ENCODE measurements at places on chromosomes 7 and 10.

- DNase-seq: peak; percentile 94
These were observed 167.3 kb downstream of the EGFR start for GRCh38 chr7:55185941-55186609.

GRCh38 chr10:32065856-32066255 lies 9.6 kb upstream of the KIF5B start:
- DNase-seq: peak; percentile 5

DNA sequence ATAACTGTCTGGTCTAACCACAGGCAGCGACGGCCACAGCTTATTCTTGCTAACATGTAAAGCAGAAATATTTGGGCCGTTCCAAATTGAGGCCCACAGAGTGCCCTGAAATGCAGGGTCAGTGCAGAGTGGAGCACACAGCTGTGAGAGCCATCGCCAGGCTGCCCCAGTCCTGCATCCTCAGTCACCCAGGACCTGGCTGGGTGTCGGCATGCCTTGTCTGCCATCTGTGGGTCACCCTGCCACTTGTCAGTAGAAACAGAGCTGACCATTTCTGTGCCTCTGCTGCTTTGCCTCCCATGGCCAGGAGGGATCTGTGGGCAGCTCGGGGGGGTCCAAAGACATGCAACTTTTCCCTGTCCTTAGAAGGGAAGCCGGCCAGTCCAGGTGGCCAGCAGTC lies 57.3 kb upstream of the BTBD16 start:
- no peak for DNase-seq

DNA sequence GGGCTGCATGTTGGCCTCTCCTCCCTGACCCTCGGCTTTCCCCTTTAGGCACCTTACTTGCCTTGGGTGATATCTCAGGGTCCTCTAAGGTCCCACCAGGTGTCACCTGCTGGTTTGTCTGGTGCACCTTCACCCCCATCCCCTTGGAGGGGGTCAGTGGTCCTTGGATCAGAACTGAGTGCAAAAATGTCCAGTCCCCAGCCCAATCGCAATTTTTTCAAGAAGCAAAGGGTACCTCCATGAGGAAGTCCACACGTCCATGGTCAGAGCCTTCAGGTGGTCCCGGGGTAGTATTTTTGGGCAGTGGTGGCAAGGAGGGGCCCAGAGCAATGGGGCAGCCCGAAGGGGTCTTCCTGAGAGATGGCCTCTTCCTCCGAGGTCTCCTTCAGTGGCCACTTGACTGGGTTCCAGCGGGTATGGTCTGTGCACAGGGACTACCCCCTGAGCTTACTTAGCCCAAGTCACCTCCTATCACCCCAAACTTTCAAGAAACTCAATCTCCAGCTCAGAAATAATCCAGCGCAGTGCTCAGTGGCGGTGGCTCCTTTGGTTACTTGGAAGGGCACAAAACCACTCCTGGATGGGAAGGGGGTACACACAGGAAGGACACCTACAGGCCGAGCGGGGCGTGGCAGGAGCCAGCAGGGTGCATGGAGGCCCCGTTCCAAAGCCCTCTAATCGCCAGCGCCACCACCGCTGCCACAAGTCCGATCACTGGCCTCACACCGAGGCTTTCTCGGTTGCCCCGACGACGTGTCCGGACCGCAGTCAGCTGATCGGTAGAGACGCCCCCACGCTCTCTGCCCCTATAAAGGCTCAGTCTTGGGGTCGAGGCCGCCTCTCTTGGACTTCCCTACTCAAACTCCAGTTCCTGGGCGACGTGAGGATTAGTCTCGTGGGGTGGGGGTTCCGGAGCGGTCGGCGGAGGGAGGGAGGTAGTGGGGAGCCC lies 4.5 kb downstream of the SAP25 start:
- DNase-seq: no peak

GRCh38 chr10:121070275-121071070 lies 219.3 kb downstream of the WDR11 start:
- DNase-seq: no peak

DNA sequence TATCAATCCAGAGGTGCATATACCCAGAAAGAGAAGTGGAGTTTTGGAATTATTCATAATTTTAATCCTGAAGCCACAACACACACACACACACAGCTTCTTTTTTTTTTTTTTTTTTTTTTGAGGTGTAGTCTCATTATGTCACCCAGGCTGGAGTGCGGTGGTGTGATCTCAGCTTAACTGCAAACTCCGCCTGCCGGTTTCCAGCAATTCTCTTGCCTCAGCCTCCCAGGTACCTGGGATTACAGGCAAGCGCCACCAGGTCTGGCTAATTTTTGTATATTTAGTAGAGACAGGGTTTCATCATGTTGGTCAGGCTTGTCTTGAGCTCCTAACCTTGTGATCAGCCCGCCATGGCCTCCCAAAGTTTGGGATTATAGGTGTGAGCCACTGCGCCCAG lies 35.4 kb downstream of the TET1 start:
- DNase-seq: no peak

DNA sequence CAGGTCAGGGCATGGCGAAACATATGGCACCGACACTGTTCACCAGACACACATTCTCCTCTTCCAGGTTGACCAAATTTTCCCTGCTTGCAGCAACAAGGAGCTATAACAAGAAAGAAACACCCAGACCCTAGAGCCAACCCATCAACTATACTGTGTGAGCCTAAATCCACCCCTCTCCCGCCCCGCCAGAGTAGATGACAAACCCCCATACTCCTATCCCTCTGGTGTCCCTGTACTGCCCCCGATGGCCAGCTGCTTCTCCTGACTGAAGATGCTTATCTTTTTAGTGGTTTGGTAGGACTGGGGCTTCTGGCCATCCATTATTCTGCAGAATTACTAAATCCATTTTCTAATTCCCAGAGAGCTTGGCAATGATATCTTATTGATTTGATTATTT lies 70.1 kb upstream of the EEPD1 start:
- DNase-seq: no peak

GRCh38 chr7:151249732-151250072 lies 1.2 kb upstream of the SMARCD3 start:
- DNase-seq: peak; percentile 51

GRCh38 chr10:4429571-4429970 lies 396.4 kb upstream of the AKR1E2 start:
- DNase-seq: no peak

DNA sequence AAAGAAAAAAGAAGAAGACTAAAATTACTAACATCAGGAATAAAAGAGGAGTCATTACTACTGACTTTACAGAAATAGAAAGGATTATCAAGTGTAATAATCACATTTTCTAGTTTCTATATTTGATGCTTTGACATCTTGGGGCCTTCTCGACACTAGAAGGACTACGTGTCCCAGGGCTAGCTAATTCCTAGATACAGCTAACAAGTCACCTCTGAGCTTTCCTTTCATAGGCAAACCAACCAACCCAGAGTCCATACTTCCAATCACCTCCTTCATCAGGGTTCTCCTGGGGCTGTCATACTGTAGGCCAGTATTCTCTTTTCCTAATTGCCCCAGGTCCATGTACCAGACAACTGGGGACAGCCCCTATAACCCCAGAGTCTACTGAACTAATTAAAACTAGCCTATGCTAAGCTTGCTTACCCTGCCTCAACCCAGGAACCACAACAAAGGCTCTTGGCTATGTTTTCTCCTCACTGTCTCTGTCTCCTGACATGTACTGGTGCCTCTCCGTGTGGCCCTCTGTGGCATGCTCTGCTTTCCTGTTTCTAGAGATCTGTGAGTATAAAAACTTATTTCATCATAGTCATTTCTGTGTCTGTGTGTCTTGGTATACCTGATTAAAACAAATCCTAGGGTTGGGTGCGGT lies 6.7 kb upstream of the PARP12 start:
- no peak for DNase-seq

- no peak for DNase-seq
These were observed 115.8 kb downstream of the CTTNBP2 start for GRCh38 chr7:117757440-117757839.

- DNase-seq: no peak
These were observed 38.2 kb downstream of the CDH23 start for GRCh38 chr10:71434760-71435394.

DNA sequence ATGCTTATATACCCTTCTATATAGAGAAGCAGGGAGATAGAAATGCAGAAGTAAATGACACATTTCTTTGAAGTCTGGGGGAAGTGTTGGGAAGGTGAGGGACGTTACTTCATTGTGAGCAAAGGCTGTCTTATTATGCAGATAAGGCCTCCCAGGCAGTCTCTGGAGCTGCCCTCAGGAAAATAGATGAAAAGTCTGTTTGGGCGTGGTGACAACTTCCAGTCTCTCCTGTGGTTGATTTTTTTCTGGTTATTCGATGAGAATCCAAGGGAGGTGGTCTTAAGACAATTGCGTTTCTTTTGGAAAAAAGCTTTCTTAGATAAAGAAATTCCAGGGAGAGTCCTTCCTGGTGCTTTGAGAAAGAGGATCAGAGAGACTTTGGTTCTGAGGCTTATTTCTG lies 84.0 kb downstream of the NEUROD6 start:
- no peak for DNase-seq

GRCh38 chr10:132847856-132848255 lies 61.9 kb upstream of the NKX6-2 start:
- no peak for DNase-seq

- DNase-seq: no peak
These were observed 108.8 kb downstream of the ACTR3B start for GRCh38 chr7:152868122-152869040.

GRCh38 chr10:85604136-85604725 lies 762.4 kb downstream of the GRID1 start:
- no peak for DNase-seq

DNA sequence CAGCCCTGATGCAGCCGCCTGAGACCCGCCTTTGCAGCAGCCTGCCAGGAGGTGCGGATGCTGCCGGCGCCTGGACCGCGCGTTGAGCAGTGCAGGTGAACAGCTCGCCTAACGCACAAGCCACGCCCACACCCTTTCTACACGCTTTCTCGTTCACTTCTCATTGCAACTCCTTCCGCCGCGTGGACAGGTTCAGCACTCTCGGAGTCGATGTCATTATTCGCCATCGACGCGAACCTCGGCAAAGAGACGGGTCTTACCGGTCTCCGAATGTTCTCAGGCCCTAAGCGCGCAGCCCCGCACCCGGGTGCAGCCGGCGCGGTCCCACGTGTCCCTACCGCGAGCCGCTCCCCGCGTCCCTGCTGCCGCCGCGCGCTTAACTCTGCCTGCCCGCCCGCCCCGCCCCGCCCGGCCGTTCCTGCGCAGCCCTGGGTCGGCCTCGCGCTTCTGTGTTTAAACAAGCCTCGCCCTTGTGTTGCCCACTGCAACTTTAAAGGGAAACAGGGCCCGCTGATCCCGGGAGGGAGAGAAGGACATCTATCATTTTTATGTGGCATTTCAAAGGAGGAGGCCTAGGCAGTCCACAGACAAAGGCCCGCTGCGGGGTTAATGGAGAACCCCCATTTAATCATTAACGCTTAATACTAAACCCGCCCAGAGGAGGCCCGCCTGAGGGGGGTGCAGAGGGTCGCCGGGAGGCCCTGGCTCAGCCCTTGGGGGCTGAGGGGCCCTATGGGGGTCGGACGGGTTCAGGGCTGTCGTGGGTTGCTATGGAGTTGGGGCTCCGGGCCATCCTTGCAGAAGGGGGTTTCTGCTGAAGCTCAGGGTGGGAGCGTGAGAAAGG lies 128.5 kb downstream of the WDR11 start:
- DNase-seq: no peak

- DNase-seq: no peak
These were observed 109.1 kb downstream of the SEPTIN7 start for GRCh38 chr7:35909870-35910357.

DNA sequence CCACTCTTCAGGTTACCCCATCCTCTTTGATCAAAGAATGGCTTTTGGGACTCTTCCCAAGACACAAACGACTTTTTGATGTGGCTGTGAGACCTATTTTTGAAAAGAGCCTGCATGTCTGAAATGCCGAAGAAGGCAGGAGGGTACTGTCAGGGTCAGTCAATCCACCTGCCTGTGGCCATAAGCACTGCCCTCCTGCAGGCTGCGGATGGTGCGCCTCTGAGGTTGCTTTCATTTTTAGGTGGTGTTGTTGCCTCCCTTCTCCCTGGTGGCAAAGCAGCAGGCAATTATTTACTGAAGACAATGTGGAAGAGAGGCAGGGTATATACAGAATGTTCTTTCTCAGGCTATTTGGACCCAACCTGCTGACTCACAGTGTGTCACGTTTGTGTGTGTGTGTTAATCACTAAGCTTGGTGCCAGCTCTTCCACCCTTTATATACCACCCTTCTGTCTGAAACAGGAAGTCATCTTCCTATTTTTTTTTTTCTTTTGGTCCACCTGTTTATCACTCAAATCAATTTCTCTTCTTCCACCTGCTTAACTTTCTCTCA lies 1421.2 kb upstream of the CELF2 start:
- DNase-seq: peak; percentile 37

- DNase-seq: peak; percentile 78
These were observed 481.6 kb downstream of the SH2D4B start for GRCh38 chr10:81019029-81019890.

DNA sequence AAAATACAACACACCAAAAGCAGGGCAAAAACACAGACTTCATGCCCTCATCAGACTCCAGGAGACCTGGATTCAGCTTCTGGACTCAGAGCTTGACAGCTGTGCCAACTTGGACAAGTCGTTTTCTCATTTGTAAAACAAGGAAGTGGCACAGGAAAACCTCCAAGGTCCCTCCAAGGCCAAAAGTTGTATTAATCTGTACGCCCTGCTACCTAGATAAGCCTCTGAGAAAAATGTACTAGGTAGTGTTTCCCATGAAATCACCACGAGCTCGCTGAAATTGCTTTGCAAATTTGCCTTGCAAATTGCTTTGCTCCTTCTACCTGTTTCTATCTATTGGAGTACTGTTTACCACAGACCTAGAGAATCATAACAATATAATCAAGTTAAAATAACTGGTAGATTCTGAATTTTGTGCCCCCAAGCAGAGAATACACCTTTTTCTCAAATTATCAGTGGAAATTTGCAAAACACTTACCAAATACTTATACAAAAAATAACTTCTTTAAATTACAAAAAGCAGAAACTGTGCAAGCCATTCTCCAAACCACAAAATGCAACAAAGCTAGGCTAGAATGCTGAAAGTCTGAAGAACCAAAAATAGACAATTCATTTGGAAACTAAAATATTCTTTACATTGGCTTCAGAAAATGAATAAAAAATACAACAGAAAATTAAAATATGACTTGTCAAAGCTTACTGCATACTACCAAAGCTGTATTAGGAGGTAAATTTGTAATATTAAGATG lies 158.1 kb upstream of the CHST15 start:
- no peak for DNase-seq

GRCh38 chr7:73504920-73505319 lies 17.2 kb downstream of the BAZ1B start:
- no peak for DNase-seq

DNA sequence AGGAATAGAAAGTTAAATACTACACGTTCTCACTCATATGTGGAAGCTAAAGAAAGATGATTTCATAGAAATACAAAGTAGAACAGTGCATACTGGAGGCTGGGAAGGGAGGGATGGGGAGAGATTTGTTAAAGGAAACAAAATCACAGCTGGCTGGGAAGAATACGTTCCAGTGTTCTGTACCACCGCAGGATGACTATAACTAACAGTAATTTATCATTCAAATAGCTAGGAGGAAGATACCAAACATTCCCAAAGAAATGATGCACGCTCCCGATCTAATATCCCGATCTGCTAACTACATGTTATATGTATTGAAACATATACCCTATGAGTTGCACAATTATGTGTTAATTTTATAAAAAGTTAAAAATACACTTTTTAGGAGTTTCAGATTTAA lies 162.3 kb downstream of the ZMYND11 start:
- DNase-seq: no peak
